ENCODE measurements at places on chromosomes 3 and 15.

GRCh38 chr15:31338318-31338878 is 11.8 kb downstream of the KLF13 start:
- DNase-seq: no peak
- H3K4me1 ChIP-seq: peaks cover 97% of the 10 kb centered on the region
- peak overlapping the region; percentile 80 for H3K27ac ChIP-seq
- peaks cover 48% of the 10 kb centered on the region for H3K36me3 ChIP-seq
- H3K27me3 ChIP-seq: no peaks in the 10 kb centered on the region

GRCh38 chr3:29083676-29084075 is 197.2 kb upstream of the RBMS3 start:
- H3K4me3 ChIP-seq: no peak overlapping the region
- no peaks in the 10 kb centered on the region for H3K27me3 ChIP-seq
- no peaks in the 10 kb centered on the region for H3K4me1 ChIP-seq
- no peak for DNase-seq

- peaks cover 86% of the 10 kb centered on the region for H3K4me1 ChIP-seq
- peaks cover 76% of the 10 kb centered on the region for H3K36me3 ChIP-seq
- no peak for DNase-seq
- peak overlapping the region; percentile 65 for H3K4me3 ChIP-seq
- peak overlapping the region; percentile 92 for H3K27ac ChIP-seq
- no peaks in the 10 kb centered on the region for H3K27me3 ChIP-seq
These were observed 18.7 kb upstream of the SPG11 start for GRCh38 chr15:44682211-44682610.

- no peak for DNase-seq
- no peak overlapping the region for H3K27ac ChIP-seq
- H3K36me3 ChIP-seq: no peaks in the 10 kb centered on the region
- H3K27me3 ChIP-seq: no peaks in the 10 kb centered on the region
- H3K4me1 ChIP-seq: no peaks in the 10 kb centered on the region
These were observed 1029.2 kb downstream of the EPHA3 start for GRCh38 chr3:90136456-90137191.

- peaks cover 8% of the 10 kb centered on the region for H3K4me1 ChIP-seq
- no peak overlapping the region for H3K4me3 ChIP-seq
- H3K27ac ChIP-seq: no peak overlapping the region
- DNase-seq: no peak
- H3K27me3 ChIP-seq: no peaks in the 10 kb centered on the region
These were observed 2.6 kb downstream of the LIPC start for GRCh38 chr15:58434334-58434875.

DNA sequence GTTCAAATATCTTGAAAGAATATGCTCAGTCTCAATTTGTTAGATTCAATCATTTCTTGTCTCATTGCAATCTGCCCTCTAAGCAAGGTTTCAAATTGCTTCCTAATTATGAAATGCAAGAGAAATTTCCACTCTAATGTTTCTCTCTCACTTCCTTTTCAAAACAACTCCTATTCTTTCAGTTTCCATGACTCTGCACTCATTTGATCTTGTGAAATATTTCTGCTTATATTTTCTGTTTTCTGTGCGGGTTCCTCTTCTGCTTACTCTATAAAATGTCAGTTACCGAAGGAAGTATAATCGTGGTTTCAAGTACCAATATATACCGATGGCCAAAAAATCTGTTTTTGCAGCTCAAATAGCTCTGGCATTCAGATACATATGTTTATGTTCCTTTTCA is 521.9 kb upstream of the NAALADL2 start:
- H3K36me3 ChIP-seq: no peaks in the 10 kb centered on the region
- no peak for DNase-seq
- H3K27me3 ChIP-seq: no peaks in the 10 kb centered on the region
- H3K4me1 ChIP-seq: no peaks in the 10 kb centered on the region

DNA sequence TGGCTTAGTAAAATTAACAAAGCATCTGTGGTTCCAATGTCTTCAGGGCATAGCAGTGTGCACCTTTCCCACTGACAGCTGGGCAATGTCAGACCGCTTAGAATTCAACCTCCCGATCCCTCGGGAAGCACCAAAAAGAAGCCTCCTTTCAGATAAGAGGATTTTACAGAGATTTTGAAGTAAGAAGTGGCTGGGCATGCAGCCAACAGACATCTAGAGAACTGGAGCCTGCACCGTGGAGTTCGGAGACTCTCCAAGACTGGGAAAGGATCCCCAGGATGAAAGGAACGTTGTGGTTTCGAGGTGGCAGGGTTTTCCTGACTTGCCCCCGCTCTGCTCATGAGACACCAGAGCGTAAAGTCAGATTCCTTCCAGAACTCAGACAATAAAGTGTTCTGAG is 5.3 kb downstream of the FAM174B start:
- no peaks in the 10 kb centered on the region for H3K4me1 ChIP-seq
- peaks cover 26% of the 10 kb centered on the region for H3K27me3 ChIP-seq
- no peak overlapping the region for H3K27ac ChIP-seq
- no peak for DNase-seq

GRCh38 chr15:88982304-88982945 is 69.2 kb upstream of the MFGE8 start:
- no peak overlapping the region for H3K27ac ChIP-seq
- DNase-seq: no peak
- H3K27me3 ChIP-seq: no peaks in the 10 kb centered on the region
- no peaks in the 10 kb centered on the region for H3K36me3 ChIP-seq

DNA sequence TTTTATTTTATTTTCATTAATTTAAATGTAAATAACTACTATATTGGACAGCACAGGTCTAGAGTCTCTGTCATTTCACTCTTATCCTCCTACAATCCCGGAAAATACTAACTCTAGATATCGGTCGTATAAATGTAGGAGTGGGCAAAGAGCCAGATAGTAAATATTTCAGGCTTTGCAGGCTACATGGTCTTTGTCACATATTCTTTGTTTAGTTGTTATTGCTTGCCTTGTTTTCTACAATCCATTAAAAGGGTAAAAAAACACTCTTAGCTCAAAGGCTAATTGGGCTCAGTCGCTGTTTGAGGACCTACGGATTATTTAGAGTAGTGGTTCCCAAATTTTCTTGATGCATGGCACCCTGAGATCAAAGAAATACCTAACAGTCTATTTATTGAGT is 1.7 kb downstream of the KNL1 start:
- peaks cover 31% of the 10 kb centered on the region for H3K4me1 ChIP-seq
- no peak for DNase-seq
- H3K36me3 ChIP-seq: peaks cover 19% of the 10 kb centered on the region
- no peak overlapping the region for H3K4me3 ChIP-seq

DNA sequence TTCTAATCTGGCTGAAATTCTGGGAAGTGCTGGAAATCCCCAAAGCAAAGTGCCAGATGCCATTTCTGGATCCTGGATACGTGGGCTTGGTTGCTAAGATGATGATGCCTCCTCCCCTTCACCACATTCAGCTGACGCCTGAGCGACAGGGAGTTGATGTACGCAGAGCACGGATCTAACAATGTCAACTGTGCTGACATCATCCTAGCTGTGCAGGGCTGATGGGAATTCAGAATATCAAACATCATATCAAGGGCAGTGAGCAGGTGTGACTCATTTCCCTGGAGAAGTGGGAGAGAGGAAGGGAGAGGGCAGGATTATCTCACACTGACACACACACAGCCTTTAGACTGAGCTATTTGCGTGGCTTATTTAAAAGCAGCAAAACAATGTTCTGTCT is 92.6 kb upstream of the ZBTB20 start:
- DNase-seq: no peak
- no peaks in the 10 kb centered on the region for H3K4me1 ChIP-seq
- H3K4me3 ChIP-seq: no peak overlapping the region
- no peaks in the 10 kb centered on the region for H3K27me3 ChIP-seq
- no peaks in the 10 kb centered on the region for H3K36me3 ChIP-seq
- no peak overlapping the region for H3K27ac ChIP-seq

GRCh38 chr15:33179874-33180273 is 14.6 kb downstream of the FMN1 start:
- H3K4me3 ChIP-seq: no peak overlapping the region
- no peak for DNase-seq
- no peaks in the 10 kb centered on the region for H3K36me3 ChIP-seq
- no peak overlapping the region for H3K27ac ChIP-seq
- H3K27me3 ChIP-seq: no peaks in the 10 kb centered on the region

DNA sequence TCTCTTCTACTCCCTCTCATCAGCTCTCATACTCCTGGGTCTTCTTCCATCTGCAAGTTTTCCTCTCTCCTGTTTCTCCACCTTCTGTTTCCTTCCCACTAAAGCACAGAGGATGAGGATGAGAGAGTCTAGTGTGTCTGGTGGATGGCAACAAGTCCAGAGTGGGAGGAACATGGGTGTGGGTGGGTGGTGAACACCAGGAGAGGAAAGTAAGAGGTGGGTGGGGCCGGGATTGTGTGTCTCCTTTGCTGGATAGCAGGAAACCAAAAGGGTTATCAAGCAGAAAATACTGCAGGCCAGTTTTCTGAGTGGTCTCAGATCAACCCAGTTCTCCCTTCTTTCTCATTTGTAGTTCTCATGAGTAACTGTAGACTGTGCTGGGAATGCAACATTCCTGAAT is 52.9 kb upstream of the EPHB1 start:
- H3K4me3 ChIP-seq: no peak overlapping the region
- H3K27me3 ChIP-seq: peaks cover 4% of the 10 kb centered on the region
- no peak overlapping the region for H3K27ac ChIP-seq
- DNase-seq: no peak

- H3K27ac ChIP-seq: no peak overlapping the region
- H3K4me3 ChIP-seq: no peak overlapping the region
- peaks cover 13% of the 10 kb centered on the region for H3K27me3 ChIP-seq
- H3K4me1 ChIP-seq: peaks cover 2% of the 10 kb centered on the region
These were observed 124.5 kb upstream of the CTDSPL start for GRCh38 chr3:37737134-37737533.

GRCh38 chr15:64112904-64113303 is 17.1 kb downstream of the SNX1 start:
- H3K27ac ChIP-seq: no peak overlapping the region
- H3K27me3 ChIP-seq: no peaks in the 10 kb centered on the region
- H3K4me1 ChIP-seq: peaks cover 32% of the 10 kb centered on the region

DNA sequence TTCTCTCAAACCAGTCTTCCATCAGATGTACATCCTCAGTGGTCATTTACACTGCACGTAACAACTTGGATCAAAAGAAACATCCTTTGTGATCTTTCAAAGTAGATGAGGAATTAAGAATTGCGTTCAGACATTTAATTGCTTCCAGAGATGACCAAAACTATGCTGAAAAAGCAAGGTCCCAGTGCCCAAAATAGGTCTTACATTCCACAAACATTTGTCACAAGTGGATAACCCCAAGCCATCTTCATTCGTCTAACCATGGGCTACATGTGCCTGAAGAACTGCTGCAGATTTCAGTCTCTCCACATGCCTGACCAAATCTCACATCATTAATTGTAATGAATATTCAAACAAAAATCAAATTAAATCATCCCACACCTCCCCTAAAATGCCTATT is 273.6 kb downstream of the SHOX2 start:
- H3K27ac ChIP-seq: no peak overlapping the region
- no peaks in the 10 kb centered on the region for H3K27me3 ChIP-seq
- H3K36me3 ChIP-seq: no peaks in the 10 kb centered on the region
- no peaks in the 10 kb centered on the region for H3K4me1 ChIP-seq
- DNase-seq: no peak

DNA sequence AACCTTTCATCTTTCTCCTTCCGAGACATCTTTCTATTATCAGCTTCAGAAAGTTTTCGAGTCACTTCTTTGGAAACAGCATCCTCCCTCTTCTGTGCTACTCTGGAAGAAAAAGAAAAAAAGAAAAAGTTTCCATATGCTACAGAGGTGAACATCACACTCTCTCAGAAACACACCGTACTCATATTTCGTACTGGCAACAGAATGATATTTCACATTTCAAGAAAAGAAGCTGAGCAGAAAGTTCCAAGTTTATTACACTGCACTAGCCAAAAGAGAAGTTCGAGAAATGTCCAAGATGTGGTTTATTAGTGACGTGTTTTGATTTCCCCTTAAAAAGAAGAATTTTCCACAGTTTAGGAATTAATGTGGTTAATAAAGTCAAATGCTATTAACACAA is 6.0 kb downstream of the SSR3 start:
- peaks cover 75% of the 10 kb centered on the region for H3K36me3 ChIP-seq
- DNase-seq: no peak
- no peaks in the 10 kb centered on the region for H3K27me3 ChIP-seq
- no peak overlapping the region for H3K27ac ChIP-seq
- peaks cover 73% of the 10 kb centered on the region for H3K4me1 ChIP-seq

- peaks cover 28% of the 10 kb centered on the region for H3K4me1 ChIP-seq
- no peak overlapping the region for H3K27ac ChIP-seq
- no peak overlapping the region for H3K4me3 ChIP-seq
- H3K36me3 ChIP-seq: peaks cover 20% of the 10 kb centered on the region
- DNase-seq: no peak
- no peaks in the 10 kb centered on the region for H3K27me3 ChIP-seq
These were observed 25.6 kb downstream of the RHOA start for GRCh38 chr3:49386056-49386756.

- H3K27me3 ChIP-seq: peaks cover 1% of the 10 kb centered on the region
- no peak overlapping the region for H3K4me3 ChIP-seq
- H3K36me3 ChIP-seq: no peaks in the 10 kb centered on the region
- no peak overlapping the region for H3K27ac ChIP-seq
These were observed 81.3 kb upstream of the NEDD4 start for GRCh38 chr15:56074481-56075265.

DNA sequence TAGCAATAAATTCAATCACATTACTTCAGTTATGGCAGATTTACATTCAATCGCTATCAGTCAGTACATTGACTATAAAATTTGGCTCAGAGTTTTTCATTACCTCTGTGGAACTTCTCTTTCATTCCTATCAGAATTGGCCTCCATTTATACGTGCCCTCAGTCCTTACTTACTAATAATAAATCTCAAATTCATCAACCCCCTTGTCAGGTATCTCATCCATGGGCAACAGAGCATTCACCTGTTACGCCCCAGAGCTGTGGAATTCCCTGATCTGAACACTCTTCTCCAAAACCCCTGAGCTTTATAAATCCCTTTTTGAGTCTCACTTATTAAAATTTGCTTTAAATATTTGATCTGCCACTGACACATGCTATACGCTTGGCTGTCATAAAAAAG is 492.9 kb downstream of the GBE1 start:
- no peak overlapping the region for H3K27ac ChIP-seq
- H3K4me1 ChIP-seq: no peaks in the 10 kb centered on the region
- no peaks in the 10 kb centered on the region for H3K36me3 ChIP-seq
- no peaks in the 10 kb centered on the region for H3K27me3 ChIP-seq
- DNase-seq: no peak

DNA sequence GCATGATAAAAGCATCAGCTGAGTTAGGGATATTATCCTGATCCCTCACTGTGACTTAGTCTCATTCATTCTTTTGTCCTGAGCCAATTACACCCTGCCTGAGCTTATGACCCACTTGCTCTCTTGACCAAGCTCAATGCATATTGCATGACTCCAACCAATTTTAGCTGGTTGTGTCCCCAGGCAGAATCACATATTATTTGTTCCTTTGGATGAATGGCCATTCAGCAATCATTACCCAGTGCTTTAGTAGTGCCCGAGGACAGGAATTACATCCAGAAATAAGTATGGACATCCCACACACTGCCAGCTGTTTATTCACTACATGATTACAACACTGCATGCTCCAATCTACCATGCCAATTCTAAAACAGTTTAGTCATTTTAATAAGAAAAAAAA is 322.5 kb downstream of the ZBBX start:
- H3K36me3 ChIP-seq: no peaks in the 10 kb centered on the region
- H3K4me1 ChIP-seq: no peaks in the 10 kb centered on the region
- no peak overlapping the region for H3K4me3 ChIP-seq
- no peak for DNase-seq
- no peak overlapping the region for H3K27ac ChIP-seq
- no peaks in the 10 kb centered on the region for H3K27me3 ChIP-seq
